Stimulated activated CD4-positive, alpha-beta T cell treated with anti-CD3 and anti-CD28 coated beads, Interleukin-15, amount 100 ng/mL, for 1 hour (primary cell): ENCODE measurements at places on chromosomes 1 and 21.

DNA sequence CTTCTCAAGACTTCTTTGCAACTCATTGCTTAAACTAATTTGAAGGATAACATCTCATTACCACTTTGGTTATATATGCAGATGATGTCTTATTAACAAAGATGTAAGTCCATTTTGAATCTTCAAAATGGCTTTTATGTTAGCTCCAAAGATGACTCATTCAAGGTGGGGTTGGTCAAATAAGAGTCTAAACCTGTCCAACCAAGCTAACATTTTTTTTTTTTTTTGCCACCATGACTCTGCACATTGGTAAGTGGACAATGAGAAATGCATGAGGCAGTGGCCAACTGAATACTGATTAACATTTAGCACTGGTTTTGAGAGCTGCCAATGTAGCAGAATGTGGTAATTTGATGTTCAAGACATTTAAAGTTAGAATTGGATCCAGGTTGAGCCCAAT, 278 bp upstream of the KRTAP27-1 start:
- no peak for DNase-seq

GRCh38 chr1:19081218-19081893, 124.9 kb upstream of the IFFO2 start:
- DNase-seq, result no peak

DNA sequence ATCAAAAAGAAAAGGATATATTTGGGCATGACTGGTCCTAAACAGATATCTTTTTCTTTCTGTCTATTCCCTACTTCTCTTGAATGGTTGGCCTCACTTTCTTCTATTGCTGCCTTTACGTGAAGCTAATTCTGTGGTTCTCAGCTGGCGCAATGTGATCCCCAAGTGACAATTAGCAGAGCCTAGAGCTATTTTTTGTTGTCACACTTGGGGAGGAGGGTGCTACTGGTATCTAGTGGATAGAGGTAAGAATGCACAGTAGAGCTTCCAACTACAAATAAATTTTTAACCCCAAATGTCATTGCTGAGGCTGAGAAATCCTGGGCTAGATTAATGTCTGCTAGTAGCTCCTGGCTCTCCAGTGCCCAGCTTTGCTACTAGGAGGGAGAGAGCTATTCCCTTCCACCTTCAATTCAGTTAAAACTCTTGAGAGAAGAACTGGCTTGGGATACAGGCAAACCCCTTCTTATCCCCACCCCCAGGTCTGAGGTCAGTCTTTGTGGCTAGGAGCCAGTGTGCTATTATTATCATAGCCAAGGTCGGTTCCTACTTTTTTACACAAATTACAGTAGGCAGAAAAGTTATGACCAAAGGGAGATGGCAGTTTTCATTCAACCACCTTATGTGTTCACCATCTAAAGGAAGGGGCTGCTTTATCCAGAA, 102.1 kb downstream of the SNX7 start:
- no peak for DNase-seq

DNA sequence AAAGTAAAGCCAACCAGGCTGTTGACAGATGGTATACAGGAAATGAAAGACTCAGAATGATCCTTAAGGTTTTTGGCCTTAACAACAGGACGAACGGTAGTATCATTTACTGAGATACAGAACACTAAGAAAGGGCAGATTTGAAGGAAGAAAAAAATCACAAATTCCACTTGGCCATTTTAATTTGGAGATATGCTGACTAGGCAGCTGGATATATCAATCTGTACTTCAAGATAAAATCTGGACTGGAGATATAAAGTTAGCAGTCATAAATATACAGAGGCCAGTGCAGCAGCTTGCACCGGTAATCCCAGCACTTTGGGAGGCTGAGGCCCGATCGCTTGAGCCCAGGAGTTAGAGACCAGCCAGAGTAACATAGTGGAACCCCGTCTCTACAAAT, 1.3 kb downstream of the NVL start:
- DNase-seq, result no peak

DNA sequence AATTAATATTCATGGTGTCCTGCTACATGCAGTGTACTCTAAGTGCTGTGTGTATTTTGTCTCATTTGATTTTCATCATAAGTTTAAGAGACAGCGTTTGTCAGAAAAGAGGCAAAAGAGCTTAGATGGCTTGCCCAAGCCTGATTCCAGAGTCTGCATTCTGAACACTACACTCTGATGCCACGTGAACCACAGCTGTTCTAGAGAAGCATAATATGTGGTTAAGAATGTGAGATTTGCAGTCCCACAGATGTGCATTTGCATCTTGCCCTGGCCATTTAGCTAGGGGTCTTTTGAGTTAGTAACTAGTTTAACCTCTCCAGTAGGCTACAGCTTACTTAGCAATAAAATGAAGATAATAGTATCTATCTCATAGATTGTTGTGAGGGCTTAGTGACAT, 9.2 kb upstream of the GADD45A start:
- no peak for DNase-seq

- no peak for DNase-seq
Observed at GRCh38 chr1:53687426-53687825, 51.5 kb downstream of the GLIS1 start.

GRCh38 chr1:57034713-57035112, 68.9 kb upstream of the C8B start:
- no peak for DNase-seq

DNA sequence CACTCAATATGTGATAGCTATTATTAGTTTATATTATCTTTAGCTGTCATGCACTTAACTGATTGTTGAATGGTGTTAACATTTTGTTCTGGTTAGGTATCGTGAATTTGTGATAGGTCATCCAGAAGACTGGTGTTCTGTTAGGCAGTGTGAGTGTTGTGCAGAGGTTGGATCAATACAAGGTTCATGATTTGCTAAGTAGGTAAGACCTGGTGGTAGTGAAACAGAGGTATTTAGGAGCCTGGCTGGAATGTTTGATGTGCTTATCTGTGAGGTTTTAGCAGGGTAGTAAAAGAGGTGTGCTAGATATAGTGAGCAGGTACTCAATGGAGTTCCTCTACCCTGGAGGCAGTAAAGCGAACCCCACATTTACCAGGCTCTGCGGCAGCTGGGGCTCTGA, 20.3 kb upstream of the FCRL4 start:
- no peak for DNase-seq

DNA sequence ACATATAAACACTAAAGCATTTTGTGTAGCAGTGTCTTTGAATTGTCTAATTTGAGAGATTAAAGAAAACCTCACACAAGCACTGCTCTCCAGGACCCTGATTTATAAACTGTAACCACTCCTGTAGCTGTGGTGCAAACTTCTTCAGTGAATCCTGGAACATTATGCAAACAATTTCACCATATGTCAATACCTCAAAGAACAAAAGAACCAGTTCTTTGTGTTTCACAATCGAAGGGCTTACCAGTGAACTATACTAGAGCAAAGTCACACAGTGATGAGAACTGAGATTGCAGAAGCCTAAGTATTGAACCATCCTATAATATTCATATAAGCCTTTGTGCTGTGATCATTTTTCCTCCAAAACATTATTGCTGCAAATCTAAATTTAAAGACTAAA, 21.5 kb downstream of the DPH5 start:
- DNase-seq, result no peak

DNA sequence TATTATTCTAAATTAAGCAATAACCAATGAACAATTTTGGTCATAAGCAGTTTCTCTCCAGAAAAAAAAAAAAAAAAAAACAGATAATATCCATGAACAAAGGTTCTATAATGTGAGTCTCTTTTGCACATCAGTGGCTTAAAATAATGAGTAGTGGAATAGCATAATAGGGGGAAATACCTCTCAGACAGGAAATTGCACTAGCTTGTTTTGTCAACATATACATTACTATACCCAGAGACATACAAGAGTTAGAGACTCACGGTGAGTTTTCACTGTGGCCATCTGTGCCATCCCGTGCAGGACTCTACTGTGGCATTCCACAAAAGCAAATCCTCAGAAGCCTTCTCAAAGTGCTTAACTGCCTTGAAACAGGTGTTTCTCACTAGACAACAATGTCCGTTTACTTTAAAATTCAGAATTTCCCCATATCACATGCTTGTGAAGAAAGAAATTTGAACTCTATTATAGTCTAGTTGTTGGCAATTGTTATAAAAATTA, 697.9 kb downstream of the USP25 start:
- DNase-seq, result no peak

- no peak for DNase-seq
Observed at GRCh38 chr1:209266590-209267205, 316.8 kb upstream of the CAMK1G start.

- no peak for DNase-seq
Observed at GRCh38 chr1:241316372-241316771, 40.6 kb downstream of the RGS7 start.

DNA sequence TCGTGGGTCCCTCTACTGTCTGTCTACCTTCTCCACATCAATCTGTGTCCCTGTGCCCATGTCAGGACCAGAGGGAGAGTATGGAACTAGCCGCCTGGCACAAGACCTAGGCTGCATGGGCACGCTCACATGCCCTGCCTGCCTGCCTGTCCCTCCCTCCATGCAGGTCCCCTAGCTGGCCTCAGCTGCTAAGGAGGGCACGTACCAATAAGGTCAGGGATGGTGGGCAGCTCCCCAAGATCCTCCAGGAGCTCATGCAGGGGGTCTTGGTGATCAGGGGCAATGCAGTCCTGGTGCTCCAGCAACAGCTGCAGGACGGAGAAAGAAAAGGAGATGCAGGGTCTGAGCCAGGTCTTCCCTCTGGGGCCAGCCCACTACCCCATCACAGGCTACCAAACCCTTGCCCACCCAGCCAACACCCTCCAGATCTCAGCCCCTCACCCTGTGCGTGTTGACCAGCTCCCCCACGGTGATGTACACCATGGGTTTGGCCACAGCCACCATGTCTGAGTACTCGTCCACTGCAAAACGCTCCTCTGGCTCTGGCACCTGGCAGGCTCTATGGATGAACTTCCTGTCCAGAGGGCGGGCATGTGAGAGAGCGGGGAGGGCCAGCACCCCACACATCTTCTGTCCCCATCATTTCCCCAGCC, 33.1 kb upstream of the MEF2D start:
- no peak for DNase-seq

GRCh38 chr1:228058949-228059633, 23.4 kb upstream of the ARF1 start:
- no peak for DNase-seq

DNA sequence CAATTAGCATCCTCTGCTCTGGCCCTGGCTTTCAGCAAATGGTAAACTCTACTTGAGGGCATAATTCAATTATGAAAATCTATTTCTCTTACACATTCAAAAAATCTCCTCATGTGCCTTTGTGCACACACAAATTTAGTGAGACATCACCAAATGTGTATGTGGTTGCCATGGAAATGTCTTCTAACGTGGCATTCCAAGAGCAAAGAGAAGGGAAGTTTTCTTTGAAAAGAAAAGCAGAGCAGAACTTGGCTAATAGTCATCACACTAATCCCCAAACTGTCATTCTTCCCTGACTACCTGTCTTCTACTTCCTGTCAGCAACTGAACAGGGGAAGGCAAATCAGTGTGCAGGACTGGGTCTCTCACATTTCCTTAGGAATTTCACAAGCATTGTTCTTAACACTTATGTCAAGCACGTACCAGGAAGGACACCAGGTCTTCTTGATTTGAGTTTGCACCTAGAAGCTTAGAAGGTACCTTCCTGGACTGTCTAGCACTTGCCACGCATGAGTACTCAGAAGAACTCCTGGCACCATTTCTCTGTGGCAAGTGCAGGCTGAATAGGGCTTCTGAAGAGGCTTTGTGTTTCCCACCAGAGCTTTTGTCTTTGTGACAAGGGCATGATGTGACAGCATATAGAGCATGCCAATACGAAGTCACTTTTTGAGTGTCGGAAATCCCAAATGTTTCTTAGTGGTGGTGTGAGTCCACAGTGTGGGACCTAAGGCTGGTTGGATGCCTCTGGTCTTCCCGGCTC, 32.3 kb downstream of the MAN1C1 start:
- no peak for DNase-seq

DNA sequence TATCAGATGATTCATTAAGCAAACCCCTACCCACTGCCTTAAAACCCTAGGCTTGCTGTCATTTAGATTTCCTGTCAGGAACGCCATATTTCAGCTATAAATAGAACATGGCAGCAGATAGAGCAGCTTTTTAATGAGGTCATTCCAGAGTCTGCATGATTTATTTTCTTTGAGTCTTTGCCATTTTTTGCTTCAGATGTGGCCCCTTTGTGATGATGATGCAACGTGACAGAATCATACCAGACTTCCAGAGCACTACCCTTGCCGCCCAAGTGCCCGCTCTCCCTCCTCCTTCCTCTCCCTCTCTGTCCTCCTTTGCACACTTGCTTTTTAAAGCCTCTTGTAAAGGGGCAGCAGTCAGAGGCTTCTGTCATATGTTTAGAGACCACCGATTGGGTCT, 55.5 kb upstream of the TRIM67 start:
- DNase-seq, result no peak

DNA sequence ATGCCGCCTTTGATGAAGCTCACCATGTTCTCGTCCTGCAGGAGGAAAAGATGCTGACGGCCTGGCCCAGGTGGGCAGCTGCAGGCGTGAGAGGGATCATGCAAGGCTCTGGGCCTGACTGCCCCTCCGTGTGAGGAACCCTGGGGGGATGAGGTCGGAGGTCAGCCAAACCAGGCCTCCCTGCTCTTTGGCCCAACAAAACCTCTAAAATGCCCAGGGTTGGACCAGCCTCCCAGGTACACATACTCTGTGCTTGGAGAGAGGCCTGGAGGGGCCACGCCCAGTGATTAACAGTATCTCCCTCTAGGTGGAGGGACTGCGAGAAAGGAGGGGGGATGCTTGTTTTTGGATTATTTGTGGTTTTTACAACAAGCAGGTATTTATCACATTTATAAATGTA, 21.1 kb downstream of the TTC39A start:
- DNase-seq, result no peak

- no peak for DNase-seq
Observed at GRCh38 chr21:35565204-35565611, 495.1 kb downstream of the SETD4 start.

- DNase-seq, result no peak
Observed at GRCh38 chr1:207805841-207806421, 54.1 kb downstream of the CD46 start.

DNA sequence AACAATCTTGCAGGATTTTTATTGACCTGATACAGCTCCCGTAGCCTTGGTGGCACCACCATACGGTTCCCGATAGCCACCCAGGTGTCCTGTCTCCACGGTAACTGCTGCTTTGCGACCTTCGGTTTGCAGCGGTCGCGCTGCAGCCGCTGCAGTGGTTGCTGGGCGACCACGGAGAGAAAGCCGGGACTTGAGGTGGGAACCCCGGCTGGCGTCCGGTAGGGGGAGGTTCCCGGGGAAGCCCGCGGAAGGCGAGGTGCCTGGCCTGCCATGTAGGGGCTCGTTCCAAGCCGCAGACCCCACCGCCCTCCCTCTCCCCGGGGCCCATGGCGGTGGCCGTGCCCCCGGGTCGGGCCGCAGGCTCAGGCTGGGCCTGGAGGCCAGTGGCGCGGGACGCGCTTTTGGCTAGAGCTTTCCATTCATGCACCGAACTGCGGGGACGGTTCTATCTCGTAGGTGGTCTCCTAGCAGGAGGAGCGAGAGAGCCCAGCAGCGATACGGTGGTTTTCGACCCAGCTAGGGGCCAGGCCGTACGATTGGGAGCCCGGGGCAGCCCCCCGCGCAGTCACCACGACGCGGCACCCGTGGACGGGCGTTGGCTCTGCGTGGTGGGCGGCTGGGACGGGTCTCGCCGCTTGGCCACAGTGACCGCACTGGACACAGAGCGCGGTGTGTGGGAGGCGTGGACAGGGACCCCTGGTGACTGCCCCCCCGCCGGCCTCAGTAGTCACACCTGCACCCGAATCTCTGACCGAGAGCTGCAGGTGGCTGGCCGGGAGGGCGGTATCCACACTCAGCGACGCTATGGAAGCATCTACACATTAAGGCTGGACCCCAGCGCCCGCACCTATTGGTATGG, at the start of gene KLHDC9:
Gene KLHDC9, plus strand, starts transcription at position 152 of the 859 bp plus-strand sequence. Its CDS starts 175 bp downstream, at position 327.
- peak; percentile 36 for DNase-seq
